Upper lobe of right lung (tissue), 1 donor: ENCODE measurements at places on chromosomes 2 and 18.

DNA sequence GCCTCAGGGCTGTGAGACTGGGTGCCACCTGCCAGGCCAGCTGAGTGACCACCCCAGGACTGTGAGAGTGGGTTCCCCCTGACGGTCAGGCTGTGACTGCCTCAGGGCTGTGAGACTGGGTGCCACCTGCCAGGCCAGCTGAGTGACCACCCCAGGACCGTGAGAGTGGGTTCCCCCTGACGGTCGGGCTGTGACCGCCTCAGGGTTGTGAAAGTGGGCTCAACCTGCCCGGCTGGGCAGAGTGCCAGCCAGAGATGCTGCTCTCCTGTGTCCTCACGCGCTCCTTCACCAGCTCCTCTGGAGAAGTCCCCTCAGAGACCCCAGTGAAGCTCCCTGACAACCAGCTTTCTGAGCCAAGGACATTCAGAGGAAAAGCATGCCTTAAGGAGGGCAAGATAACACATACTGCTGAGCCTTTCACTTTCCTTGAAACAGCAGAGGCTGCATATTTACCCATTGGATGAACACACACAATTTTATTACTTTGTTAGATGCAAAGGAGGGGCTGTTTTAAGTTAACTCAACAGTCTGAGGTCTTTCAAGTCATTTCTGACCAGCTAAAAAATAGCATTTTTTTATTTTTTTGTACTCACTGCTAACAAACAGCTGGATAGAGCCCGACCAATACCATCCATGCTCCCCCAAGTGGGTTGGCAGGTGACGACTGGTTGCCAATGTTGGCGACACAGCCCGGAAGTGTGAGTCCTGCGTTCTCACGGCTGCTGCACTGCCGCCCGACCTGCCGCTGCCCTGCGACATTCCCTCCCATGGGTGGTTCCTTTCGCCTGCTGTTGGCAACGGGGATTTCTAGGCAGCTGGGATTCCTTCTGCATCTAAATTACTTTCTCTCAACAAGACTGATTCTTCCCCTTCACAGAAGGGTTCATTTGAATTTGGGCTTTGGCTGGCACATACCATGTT, 70.7 kb downstream of the NDUFA10 start:
- H3K36me3 ChIP-seq = no peaks in the 10 kb centered on the region

DNA sequence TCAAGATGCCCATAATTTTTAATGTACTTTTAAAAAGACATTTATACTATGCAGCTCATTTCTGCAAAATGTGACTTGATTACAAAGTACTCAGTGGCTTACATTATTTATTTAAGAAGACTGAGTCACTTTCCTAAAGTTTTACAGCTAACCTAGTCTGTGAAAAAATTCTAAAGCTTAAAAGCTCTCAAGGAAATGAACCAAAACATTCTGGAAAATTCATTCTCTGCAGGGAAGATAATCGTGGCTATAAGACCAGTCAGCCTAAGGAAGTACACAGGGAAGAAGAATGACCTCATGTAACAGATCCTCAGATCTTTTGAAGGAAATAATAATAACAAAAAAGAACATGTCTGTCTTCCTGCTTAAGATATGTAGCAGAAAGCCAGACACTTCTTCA, 232.1 kb upstream of the STK17B start:
- no peaks in the 10 kb centered on the region for H3K36me3 ChIP-seq
- peaks cover 13% of the 10 kb centered on the region for H3K4me1 ChIP-seq
- no peak overlapping the region for H3K27ac ChIP-seq
- no peak for DNase-seq
- no peaks in the 10 kb centered on the region for H3K27me3 ChIP-seq

- no peak overlapping the region for H3K4me3 ChIP-seq
- DNase-seq = no peak
- H3K4me1 ChIP-seq = no peaks in the 10 kb centered on the region
- H3K36me3 ChIP-seq = no peaks in the 10 kb centered on the region
These were observed 407.0 kb downstream of the SUCLG1 start for GRCh38 chr2:84052043-84052442.

- no peaks in the 10 kb centered on the region for H3K36me3 ChIP-seq
- H3K27me3 ChIP-seq = no peaks in the 10 kb centered on the region
- no peak for DNase-seq
- no peak overlapping the region for H3K4me3 ChIP-seq
- H3K4me1 ChIP-seq = peaks cover 4% of the 10 kb centered on the region
- no peak overlapping the region for H3K27ac ChIP-seq
These were observed 5.9 kb upstream of the RNF152 start for GRCh38 chr18:61898640-61899101.

DNA sequence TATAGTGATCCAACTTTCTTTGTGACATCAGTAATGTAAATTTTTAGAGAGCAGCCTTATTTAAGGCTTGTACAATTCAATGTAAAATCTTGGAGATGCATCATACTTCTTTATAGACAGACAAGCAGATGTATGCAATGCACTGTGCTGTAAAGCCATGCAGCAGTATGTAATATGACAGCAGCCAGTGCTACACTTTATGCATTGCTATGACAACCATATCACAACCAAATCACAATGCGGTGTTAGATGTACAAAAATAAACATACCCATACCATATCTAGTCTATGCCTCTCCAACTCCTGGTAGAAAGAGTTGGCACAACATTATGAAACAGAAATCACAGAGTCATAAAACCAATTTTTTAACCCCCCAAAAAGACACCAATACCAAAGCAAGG, 110.3 kb upstream of the WDSUB1 start:
- H3K27me3 ChIP-seq = no peaks in the 10 kb centered on the region
- H3K27ac ChIP-seq = no peak overlapping the region
- no peak overlapping the region for H3K4me3 ChIP-seq
- H3K4me1 ChIP-seq = no peaks in the 10 kb centered on the region
- no peak for DNase-seq
- H3K36me3 ChIP-seq = peaks cover 43% of the 10 kb centered on the region

DNA sequence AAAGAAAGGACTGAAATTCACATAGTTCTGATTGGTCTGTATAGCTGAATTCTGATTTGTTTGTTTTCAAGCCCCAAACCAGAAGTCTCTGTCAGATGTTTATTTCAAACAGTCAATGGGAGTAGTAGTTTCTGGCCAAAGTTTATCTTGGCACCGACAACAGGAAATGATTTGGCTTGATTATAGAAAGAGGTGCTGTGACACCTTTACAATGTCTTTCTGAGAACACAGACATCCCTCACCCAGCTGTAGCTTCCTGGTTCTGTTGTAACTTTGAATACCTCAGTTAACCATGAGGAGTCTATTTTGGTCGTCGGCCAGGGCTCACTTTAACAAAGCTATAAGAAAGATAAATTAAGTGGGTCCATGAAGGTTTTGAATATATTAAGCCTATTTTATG, 545.0 kb upstream of the ZNF804A start:
- no peaks in the 10 kb centered on the region for H3K4me1 ChIP-seq
- no peak overlapping the region for H3K27ac ChIP-seq
- no peak overlapping the region for H3K4me3 ChIP-seq
- no peaks in the 10 kb centered on the region for H3K36me3 ChIP-seq
- no peaks in the 10 kb centered on the region for H3K27me3 ChIP-seq

GRCh38 chr18:4417714-4418113, 37.4 kb downstream of the DLGAP1 start:
- H3K4me3 ChIP-seq = no peak overlapping the region
- H3K36me3 ChIP-seq = no peaks in the 10 kb centered on the region
- H3K4me1 ChIP-seq = no peaks in the 10 kb centered on the region
- H3K27ac ChIP-seq = no peak overlapping the region
- DNase-seq = no peak

- no peak overlapping the region for H3K4me3 ChIP-seq
- no peak for DNase-seq
- no peaks in the 10 kb centered on the region for H3K27me3 ChIP-seq
These were observed 25.4 kb downstream of the MYO7B start for GRCh38 chr2:127560931-127561280.

GRCh38 chr2:61995065-61995464, 89.6 kb downstream of the COMMD1 start:
- peaks cover 8% of the 10 kb centered on the region for H3K4me1 ChIP-seq
- no peak overlapping the region for H3K27ac ChIP-seq
- DNase-seq = no peak
- no peaks in the 10 kb centered on the region for H3K36me3 ChIP-seq
- no peak overlapping the region for H3K4me3 ChIP-seq

DNA sequence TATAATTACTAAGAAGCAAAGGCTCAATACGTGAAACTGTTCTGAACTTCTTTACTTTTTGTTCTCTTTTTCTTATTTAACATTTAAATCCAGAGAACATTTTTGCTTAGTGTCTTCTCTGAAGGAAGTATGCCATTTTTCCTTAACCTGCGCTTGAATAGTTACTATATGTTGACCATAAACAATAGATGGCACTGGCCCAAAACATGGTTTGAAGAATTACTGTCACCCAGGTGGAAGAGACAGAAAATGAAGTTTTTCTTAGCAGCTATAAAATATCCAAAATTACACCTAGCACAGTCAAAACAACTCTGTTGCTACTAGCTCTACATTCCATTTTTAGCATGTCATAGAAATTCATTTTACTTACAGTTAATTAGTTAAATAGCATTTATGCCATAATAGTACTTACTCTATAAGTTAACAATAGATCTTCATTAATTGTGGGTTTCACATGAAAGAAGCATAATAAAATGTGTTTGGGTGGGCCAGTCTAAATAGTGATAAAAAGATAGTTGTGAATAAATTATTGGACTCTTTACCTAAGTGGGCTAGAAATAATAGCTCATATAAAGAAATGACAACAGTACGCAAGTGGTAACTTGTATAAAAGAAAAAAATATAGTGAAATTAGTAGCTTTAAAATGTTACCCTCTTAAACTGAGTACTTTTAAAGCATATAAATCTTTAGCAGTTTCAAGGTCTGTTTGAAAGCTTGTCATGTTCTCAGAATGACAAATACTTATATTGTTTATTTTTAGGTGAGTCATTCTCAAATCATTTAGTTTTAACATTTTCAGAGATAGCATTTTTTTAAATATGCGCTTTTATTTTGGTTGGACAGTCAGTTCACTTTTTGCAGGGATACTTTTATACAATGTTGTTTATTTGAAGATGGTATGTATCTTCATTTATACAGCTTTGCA, 3.7 kb downstream of the ETAA1 start:
- H3K27me3 ChIP-seq = no peaks in the 10 kb centered on the region
- H3K36me3 ChIP-seq = peaks cover 30% of the 10 kb centered on the region
- peaks cover 32% of the 10 kb centered on the region for H3K4me1 ChIP-seq
- H3K4me3 ChIP-seq = no peak overlapping the region
- no peak for DNase-seq

DNA sequence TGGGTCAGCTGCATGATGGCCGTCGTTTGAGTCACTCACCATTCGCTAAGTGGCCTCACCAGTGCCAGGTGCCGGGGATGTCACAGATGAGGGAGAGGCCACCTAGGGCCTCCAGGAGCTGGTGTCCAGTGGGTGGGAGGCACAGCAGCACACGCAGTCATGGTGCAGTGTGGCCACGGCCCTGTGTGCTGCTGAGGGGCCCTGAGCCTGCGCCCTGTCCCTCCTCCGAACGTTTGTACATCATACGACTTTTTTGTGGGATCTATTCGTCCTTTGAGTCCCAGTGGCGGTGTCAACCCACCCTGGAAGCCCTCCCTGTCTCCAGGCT, 30.1 kb upstream of the ODC1 start:
- H3K36me3 ChIP-seq = no peaks in the 10 kb centered on the region
- DNase-seq = peak; percentile 52
- H3K4me1 ChIP-seq = no peaks in the 10 kb centered on the region
- no peak overlapping the region for H3K27ac ChIP-seq
- H3K4me3 ChIP-seq = no peak overlapping the region
- H3K27me3 ChIP-seq = no peaks in the 10 kb centered on the region

GRCh38 chr2:238487652-238488346, 61.1 kb downstream of the ASB1 start:
- no peak overlapping the region for H3K27ac ChIP-seq
- H3K4me1 ChIP-seq = no peaks in the 10 kb centered on the region
- H3K4me3 ChIP-seq = no peak overlapping the region

DNA sequence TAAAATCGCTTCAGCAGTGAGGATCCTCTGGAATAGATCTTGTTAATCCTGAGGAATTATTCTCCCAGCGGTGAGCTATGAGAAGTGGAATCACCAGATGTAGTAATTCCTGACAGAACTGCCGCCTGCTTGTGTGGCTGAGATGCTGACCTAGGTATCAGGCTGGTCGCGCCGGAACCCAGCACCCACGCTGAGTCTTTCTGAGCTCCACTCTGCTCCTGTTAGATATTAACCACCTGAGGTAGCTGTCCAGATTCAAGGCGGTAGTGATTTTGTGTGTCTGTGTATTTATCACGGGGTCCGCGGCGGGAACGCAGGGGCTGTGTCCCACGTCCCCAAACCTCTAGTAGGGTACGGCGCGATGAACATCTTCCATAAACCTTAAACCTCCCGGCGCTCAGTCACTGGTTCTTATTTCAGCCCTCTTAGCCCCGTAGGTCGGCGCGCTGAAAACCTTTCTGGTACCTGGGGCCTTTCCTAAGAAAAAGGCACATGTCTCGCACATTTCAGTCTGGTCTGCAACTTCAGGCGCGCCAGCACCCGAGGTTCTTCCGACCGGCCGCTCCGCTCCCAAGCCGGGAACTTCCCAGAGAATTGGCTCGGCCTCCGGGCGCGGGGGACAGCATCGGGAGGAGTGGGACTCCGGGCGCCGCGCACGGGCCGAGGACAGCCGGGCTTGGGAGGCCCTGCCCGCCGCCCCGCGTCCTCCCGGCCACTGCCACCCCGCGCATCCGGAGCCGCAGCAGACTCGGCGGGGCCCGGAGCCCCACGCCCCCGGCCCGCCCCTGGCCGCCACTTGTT, 542 bp upstream of the CNNM3 start:
- H3K4me1 ChIP-seq = peaks cover 41% of the 10 kb centered on the region
- no peaks in the 10 kb centered on the region for H3K27me3 ChIP-seq
- peak overlapping the region; percentile 87 for H3K27ac ChIP-seq

- H3K4me1 ChIP-seq = no peaks in the 10 kb centered on the region
- H3K4me3 ChIP-seq = no peak overlapping the region
- H3K36me3 ChIP-seq = no peaks in the 10 kb centered on the region
- peaks cover 5% of the 10 kb centered on the region for H3K27me3 ChIP-seq
These were observed 47.4 kb downstream of the VWA3B start for GRCh38 chr2:98134172-98135005.

GRCh38 chr2:34153484-34153883, 554.4 kb upstream of the FAM98A start:
- H3K27ac ChIP-seq = no peak overlapping the region
- no peak for DNase-seq
- H3K4me3 ChIP-seq = no peak overlapping the region
- no peaks in the 10 kb centered on the region for H3K27me3 ChIP-seq
- H3K4me1 ChIP-seq = no peaks in the 10 kb centered on the region
